ENCODE measurements at places on chromosomes 16 and 17.
A peak's percentile ranks its signal among the peaks of the same experiment; 100 is the strongest.

- DNase-seq: no peak
These were observed 18.7 kb downstream of the CES4A start for GRCh38 chr16:67006930-67007658.

DNA sequence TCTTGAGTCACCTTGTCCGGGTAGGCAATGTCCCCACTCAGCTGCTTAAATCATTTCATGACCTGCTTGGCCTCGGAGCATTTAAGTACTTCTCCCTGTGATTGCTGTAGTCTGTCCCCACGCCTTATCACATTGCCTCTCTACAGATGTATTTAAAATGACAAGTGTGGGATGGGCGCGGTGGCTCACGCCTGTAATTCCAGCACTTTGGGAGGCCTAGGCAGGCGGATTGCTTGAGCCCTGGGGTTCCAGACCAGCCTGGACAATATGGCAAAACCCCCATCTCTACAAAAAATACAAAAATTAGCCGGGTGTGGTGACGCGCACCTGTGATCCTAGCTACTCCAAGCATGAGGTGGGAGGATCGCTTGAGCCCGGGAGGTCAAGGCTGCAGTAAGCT is 1.3 kb upstream of the GJC1 start:
- DNase-seq: no peak

DNA sequence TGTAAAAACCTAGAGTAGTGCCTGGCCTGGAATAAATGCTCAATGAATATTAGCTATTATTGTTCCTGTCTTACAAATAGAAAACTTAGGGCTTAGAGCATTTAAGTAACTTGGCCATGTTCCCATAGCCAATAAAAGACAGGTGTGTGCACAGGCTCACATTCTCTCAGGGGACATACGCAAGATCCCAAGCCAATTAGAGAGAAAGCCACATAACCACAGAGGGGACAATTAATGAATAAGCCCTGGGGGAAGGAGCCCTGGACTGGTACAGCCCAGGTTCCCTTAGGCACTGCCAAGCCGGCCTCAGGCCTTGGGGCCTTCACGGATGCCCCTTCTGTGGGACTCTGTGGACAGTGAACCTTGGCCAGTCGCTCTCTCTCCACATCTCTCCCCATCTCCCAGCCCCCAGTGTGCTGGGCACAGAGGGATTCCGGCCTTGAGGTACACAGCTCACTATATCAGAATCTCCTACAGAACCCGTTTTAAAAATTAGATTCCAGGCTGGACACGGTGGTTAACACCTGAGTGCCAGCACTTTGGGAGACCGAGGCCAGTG is 27.3 kb upstream of the ABCC12 start:
- no peak for DNase-seq

DNA sequence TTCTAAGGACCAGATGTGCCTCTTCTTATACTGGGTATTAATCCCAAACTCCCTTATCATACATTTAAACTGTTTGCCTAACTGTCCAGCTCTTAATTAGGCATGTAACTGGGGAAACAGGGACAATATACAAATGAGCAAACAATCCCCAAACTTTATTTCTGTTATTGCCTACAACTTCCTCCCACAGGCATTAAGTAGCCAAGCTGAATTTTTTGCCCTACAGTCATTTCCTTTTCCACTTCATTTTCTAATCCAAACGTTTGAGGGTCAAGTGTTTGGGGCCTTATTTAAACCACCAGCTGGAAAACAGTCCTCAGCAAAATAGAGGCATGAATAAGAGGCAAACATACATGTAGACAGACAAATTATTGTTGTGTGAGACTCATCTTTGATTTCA is 77.4 kb upstream of the CCL2 start:
- DNase-seq: peak; percentile 33

DNA sequence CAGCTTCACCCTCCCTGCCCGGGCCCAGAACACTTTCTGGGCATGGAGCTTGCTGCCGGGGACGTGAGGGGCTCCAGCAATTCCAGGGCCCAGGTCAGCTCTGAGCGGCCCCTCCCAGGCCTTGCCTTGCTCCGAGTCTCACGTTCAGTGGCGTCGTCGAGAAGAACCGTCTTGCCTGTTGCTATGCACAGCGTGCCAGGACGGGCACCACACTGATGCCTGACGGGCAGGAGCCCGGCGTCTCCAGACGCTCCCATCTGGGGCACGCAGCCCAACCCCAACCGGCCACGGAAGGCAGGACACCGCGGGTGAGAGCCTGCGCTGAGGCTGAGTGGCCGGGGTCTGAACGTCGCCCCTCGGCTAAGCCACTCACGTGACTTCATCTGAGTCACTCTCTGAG is 27.1 kb downstream of the TIMM22 start:
- DNase-seq: no peak

DNA sequence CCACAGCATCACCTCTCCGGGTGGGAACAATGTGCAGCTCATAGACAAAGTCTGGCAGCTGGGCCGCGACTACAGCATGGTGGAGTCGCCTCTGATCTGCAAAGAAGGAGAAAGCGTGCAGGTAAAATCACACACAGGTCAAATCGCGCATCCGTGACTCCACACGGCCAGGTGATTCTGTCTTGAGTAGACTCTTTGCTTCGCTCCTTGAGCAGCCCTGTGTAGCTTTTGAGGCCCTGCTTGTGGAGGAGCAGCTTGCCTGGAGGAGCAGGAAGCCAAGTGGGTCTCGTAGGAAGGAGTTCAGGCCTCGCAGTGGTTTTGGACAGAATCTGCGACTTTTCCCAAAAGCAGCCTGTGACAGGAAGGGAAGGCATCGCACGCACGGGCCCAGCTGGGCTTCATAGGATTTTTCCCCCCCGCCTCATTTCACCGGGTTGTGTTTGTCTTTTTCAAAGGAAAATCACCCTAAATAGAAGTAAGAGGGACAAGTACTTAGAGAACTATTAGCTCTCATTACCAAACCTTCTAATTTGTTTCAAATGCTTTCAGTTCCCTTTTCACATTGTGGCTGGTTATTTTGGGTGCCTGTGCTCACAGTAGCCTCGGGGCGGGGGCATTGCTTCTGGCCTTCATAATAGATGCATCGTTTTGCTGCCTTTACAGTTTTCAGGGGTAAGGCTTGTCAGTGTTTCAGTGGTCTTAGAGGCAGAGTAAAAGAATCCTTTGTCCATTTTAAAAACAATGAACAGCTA is 71.5 kb downstream of the SEC14L1 start:
- DNase-seq: no peak

DNA sequence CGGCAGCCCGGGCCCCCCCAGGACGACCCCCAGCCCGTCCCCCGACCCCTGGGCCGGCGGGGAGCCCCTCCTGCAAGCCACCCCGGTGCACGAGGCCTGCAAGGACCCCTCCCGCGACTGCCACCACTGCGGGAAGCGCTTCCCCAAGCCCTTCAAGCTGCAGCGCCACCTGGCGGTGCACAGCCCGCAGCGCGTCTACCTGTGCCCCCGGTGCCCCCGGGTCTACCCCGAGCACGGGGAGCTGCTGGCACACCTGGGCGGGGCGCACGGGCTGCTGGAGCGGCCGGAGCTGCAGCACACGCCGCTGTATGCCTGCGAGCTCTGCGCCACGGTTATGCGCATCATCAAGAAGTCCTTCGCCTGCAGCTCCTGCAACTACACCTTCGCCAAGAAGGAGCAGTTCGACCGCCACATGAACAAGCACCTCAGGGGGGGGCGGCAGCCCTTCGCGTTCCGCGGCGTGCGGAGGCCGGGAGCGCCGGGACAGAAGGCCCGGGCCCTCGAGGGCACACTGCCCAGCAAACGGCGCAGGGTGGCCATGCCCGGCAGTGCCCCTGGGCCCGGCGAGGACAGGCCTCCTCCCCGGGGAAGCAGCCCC is 15.6 kb upstream of the ZFPM1 start:
- no peak for DNase-seq

GRCh38 chr17:1422885-1423284 is 22.9 kb upstream of the YWHAE start:
- peak; percentile 96 for DNase-seq

GRCh38 chr16:70402916-70403659 is 35.8 kb downstream of the ST3GAL2 start:
- no peak for DNase-seq

- no peak for DNase-seq
These were observed 12.7 kb downstream of the LITAFD start for GRCh38 chr16:8894736-8895334.

DNA sequence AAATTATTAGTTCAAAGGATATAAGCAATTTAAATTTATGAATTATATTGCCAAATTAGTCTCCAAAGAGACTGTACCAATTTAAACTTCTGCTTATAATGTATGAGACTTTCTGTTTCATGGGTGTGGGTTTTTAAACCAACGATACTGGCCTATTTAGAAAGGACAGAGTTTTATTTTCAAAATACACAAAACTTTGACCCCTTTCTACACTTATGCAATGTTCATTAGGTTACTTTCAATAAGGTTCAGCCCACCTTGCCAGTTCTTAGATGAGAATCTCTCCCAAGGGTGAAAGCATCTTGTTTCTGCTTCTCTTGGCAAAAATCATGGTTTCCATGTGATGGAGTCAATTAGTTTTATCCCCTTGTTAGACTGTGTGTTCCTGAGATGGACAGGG is 84.7 kb downstream of the MYO1D start:
- no peak for DNase-seq

GRCh38 chr16:12614662-12615278 is 188.9 kb downstream of the CPPED1 start:
- no peak for DNase-seq

GRCh38 chr17:2025220-2025621 is at the start of gene RTN4RL1:
RTN4RL1 (minus strand) TSS chr17:2025334; CDS start chr17:2024865, 469 bp downstream.
- peak; percentile 32 for DNase-seq

DNA sequence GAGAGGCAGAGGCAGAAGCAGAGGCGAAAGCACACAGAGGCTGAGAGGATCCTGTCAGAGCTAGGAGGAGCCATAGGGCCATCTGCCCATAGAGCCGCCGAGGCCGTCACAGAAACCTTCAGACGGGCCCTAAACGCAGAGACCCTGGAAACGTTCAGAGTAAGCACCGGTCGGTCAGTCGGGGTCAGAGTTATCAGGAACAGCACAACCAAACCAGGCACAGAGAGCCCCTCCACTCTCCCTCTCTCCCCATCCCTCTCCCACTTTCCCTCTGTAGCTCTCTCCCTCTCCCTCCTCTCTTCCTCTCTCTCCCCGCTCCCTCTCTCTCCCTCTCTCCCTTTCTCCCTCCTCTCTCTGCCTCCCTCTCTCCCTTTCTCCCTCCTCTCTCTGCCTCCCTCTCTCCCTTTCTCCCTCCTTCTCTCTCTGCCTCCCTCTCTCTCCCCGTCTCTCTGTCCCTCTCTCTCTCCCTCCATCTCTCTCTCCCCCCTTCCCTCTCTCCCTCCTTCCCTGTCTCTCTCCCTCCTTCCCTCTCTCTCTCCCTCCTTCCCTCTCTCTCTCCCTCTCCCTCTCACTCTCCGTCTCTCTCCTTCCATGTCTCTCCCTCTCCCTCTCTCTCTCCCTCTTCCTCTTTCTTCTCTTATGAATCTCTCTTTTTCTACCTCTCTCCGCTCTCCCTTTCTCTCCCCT is 138.9 kb downstream of the C16orf95 start:
- no peak for DNase-seq

DNA sequence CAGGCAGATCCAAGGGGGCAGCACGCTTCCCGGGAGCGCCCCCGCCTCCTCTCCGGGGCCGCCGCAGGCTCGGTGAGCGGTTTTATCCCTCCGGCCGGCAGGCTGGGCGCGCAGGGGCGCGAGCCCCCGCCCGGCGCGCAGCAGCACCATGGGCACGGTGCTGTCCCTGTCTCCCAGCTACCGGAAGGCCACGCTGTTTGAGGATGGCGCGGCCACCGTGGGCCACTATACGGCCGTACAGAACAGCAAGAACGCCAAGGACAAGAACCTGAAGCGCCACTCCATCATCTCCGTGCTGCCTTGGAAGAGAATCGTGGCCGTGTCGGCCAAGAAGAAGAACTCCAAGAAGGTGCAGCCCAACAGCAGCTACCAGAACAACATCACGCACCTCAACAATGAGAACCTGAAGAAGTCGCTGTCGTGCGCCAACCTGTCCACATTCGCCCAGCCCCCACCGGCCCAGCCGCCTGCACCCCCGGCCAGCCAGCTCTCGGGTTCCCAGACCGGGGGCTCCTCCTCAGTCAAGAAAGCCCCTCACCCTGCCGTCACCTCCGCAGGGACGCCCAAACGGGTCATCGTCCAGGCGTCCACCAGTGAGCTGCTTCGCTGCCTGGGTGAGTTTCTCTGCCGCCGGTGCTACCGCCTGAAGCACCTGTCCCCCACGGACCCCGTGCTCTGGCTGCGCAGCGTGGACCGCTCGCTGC is 832 bp downstream of the CDK5R1 start:
- peak; percentile 30 for DNase-seq

DNA sequence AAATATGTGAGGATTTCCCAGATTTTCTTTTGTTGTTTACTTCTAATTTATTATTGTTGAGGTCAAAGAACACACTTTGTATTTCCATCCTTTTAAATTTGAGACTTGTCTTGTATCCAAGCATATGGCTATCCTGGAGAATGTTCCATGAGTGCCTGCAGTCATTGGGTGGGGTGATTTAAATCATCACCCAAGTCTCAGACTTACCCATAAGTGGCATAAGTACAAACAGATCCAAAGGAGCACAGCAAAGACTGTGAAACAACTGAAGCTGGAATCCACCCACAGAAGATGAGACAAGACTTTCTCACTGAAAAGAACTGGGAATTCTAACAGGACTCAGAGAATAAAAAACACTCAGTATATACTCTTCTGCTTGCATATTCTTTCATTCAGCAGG is 239.9 kb downstream of the CEP112 start:
- no peak for DNase-seq

GRCh38 chr17:35244341-35245195 is 1.7 kb downstream of the SLFN5 start:
- peak; percentile 75 for DNase-seq

DNA sequence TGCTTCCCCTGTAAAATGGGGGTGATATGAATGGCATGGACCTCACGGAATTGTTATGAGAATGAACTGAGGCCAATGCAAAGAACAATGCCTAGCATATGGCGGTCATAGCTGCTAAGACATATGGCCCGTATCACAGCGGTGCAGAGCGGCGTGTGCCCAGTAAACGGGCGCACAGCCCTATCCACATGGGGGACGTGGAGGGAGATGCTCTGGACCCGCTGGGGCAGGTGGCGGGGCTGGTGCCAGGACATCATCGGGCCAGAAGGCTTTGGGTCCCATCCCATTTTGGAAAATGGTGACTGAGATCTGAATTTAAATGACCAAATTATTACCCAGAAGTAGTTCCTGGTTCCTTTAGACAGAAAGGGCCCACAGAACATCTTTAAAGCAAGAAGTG is 18.5 kb upstream of the CPSF4L start:
- no peak for DNase-seq
